ENCODE measurements at places on chromosomes 3 and 15.

GRCh38 chr3:171058058-171058457 is 31.5 kb upstream of the SLC2A2 start:
- no peak for DNase-seq

- no peak for DNase-seq
Observed at GRCh38 chr3:126765187-126766069, 61.4 kb downstream of the CHCHD6 start.

GRCh38 chr3:144407335-144407734 is 435.7 kb downstream of the DIPK2A start:
- DNase-seq: no peak

DNA sequence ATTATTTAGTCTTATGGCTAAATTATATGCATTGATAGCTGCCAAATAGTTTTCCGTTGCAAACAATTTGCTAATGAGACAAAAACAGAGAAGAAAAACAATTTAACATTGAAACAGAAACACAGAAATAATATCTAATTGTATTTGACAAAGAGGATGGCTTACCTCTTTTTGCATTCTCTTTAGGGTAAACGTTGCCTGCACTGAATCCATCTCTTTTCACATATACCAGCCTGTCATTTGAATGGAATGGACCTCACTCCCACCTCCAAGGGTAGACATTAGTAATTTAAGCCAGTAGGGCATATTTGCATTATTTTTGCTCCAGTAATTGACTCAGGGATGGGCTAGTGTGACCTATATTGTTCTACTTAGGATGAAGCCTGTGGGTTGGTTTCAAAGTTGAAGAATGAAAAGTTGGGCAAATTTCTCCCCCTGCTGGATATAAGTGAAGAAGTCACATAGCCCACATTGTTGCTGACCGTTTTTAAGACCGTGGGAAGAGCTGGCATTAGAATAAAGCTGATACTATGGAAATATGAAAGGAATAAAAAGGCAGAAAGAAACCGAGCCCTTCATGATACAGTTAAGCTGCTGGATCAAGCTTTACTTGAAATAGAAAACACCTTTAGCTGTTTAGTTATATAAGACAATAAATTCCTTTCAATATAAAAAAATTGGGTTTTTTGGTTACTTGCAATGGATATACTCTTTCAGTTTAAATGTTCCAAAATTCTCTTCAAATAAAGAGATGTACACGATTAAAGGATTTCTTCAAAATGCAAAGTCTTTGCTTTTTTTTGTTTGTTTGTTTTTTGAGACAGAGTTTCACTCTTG is 26.9 kb downstream of the PIERCE2 start:
- DNase-seq: no peak

DNA sequence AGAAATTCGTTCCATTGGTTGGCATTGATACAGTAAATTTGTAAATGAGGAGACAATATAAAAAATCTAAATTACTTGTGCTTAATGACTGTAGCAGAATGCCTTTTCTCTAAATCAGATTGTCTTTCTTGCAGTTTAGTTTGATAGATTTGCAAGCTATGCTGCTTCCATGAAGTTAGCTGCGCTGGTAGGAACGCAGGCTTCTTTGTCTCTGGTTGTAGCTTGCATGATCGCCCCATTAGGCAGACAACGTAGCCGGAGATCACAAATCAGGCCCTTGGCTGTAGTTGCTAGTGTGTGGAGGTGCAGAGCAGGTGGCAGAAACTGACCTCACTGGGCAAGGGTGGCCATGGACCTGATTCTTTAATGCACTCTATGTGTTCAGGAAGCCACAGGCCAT is 6.1 kb downstream of the ZIC1 start:
- peak; percentile 20 for DNase-seq

GRCh38 chr15:70199124-70199482 is 101.4 kb upstream of the TLE3 start:
- DNase-seq: no peak

- DNase-seq: no peak
Observed at GRCh38 chr15:27804569-27805260, 294.4 kb downstream of the OCA2 start.
